Putamen (tissue), 1 donor: ENCODE measurements at places on chromosomes 13 and 19.

- no peak for DNase-seq
Observed at GRCh38 chr19:48351341-48351752, 12.4 kb downstream of the TMEM143 start.

GRCh38 chr13:21297447-21297846 is 121.0 kb downstream of the MRPL57 start:
- peak; percentile 32 for DNase-seq

GRCh38 chr19:40807147-40808020 is 8.4 kb downstream of the EGLN2 start:
- DNase-seq: no peak

DNA sequence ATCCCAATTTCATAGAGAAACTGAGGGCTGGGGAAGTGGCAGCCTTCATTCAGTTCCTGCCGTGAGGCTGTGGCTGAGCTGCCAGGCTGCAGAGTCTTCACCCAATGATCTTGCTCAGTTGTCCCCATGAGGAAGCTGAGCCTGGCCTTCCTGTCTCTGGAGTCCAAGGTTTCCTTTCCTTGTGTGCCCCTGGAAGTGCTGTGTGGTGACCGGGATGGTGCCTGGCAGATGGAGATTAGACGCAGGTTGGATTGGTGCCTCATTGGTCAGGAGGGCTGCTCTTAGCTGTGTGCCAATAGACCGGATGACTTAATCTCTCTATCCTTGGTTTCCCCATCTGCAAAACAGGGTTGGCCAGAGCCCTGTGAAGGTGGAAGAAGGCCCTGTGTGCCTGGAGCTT is 24.6 kb downstream of the DNM2 start:
- DNase-seq: no peak

DNA sequence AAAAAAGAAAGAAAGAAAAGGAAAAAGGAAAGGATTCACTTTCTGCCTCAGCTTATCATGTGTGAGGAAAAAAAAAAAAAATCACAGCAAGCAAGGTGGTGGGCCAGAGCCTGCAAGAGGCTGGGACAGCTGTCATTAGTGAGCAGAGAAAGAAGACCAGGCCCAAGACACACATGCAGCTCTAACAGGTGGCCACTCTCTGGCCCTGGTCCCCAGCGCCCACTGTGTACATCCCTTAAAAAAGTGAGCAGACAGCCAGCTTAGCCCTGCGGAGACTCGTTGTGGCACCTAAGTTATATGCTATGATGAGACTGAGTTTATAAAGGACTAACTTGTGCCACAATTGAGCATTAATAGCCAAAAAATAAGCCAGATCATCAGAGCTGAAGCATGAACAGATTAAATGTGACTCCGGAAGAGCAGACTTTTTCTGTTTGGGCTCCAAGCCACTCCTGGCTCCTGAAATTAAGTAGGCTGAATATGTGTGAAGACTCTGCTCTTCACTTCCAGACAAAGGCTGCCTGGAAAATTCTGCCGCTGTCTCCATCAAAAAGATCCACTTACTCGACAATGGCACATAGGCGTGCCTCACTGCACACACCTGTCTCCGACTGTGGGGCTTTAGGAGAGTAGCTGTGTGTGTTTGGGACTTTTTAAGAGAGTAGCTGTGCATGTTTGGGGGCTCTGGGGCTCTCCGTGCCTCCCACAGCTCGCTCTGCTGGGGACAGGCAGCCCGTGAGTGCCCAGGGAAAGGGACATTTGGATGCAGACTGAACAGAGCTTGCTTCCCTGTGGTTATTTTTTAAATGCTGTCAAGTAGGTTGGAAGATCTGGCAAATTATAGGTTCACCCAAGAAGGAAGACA is 55.0 kb downstream of the LATS2 start:
- DNase-seq: no peak
